ENCODE measurements at places on chromosomes 2 and 18.

GRCh38 chr2:222521099-222521498, 96.8 kb downstream of the SGPP2 start:
- DNase-seq: no peak
- H3K36me3 ChIP-seq: no peaks in the 10 kb centered on the region
- H3K27ac ChIP-seq: no peak overlapping the region
- H3K4me3 ChIP-seq: no peak overlapping the region
- H3K4me1 ChIP-seq: no peaks in the 10 kb centered on the region
- no peaks in the 10 kb centered on the region for H3K27me3 ChIP-seq

DNA sequence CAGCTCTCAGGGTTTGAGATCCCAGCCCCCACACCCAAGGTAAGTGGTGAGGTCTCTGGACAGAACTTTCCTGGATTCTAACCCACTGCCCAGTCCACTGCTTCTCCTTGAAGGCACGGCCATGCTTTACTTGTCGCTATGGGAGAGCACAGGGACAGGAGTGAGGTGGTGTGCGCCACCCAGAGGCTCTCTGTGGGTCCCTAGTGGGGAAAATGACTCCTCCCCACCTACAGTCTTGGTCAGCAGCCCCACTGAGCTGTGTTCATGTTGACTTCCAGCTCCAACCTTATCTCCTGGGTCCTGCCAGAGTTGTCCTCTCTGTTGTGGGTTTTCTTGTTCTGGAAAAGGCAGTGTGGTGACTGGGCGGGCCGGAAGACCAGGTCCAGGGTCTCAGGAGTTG, 11.1 kb downstream of the TET3 start:
- H3K36me3 ChIP-seq: peaks cover 3% of the 10 kb centered on the region
- H3K27me3 ChIP-seq: no peaks in the 10 kb centered on the region
- no peak for DNase-seq
- no peak overlapping the region for H3K4me3 ChIP-seq
- H3K27ac ChIP-seq: no peak overlapping the region

- DNase-seq: peak; percentile 57
- H3K4me3 ChIP-seq: peak overlapping the region; percentile 72
- H3K27ac ChIP-seq: no peak overlapping the region
- H3K36me3 ChIP-seq: no peaks in the 10 kb centered on the region
Observed at GRCh38 chr18:23618862-23619387, 32.6 kb upstream of the NPC1 start.

DNA sequence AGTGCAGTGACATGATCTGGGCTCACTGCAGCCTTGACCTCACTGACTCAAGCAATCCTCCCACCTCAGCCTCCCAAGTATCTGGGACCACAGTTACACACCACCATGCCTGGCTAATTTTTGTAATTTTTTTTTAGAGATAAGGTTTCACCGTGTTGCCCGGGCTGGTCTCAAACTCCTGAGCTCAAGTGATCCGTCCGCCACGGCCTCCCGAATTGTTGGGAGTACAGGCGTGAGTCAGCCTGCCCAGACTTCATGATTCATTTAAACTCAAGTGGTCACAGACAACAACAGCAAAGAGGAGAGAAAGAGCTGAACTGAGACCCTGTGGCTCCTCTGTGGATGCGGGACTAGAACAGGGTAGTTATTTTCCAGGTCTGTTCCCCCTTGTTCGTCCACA, 83.0 kb downstream of the TSHZ1 start:
- H3K4me3 ChIP-seq: no peak overlapping the region
- no peaks in the 10 kb centered on the region for H3K27me3 ChIP-seq
- no peaks in the 10 kb centered on the region for H3K36me3 ChIP-seq
- no peak for DNase-seq
- no peaks in the 10 kb centered on the region for H3K4me1 ChIP-seq

DNA sequence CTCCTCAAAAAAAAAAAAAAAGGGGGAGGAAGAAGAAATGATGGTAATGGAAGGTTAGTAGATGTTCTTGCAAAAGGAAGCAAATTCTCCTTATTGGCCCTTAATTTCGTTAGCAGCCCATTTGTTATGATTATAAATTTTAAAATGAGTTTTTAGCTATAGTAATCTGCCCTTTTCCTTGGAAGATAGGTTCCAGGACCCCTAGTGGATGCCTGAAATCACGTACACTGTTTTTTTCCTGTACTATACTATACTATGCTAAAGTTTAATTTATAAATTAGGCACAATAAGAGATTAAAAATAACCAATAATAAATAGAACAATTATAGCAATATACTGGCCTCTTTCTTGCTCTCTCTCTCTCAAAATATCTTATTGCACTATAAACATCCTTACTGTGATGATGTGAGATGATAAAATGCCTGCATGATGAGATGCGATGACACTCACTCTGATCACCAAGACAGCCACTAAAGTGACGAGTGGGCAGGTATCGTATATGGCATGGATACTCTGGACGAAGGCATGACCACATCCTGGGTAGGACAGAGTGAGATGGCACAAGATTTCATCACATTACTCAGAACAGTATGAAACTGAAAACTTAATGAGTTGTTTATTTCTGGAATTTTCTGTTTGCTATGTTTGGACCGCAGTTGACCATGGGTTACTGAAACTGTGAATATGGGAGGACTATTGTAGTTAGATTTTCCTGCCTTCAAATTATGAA, 87.2 kb downstream of the KCTD18 start:
- H3K27ac ChIP-seq: no peak overlapping the region
- no peaks in the 10 kb centered on the region for H3K27me3 ChIP-seq
- no peak overlapping the region for H3K4me3 ChIP-seq
- DNase-seq: no peak
- peaks cover 5% of the 10 kb centered on the region for H3K4me1 ChIP-seq

- H3K4me1 ChIP-seq: no peaks in the 10 kb centered on the region
- H3K27ac ChIP-seq: no peak within 1 kb of the TSS
- H3K4me3 ChIP-seq: no peak within 1 kb of the TSS
- H3K27me3 ChIP-seq: peaks cover 96% of the 10 kb centered on the region
- DNase-seq: peak; percentile 52
Observed at GRCh38 chr2:119158563-119159347, at the start of gene C1QL2. TSS of gene C1QL2 (minus strand) at chr2:119158751. CDS start at chr2:119158269, 482 bp downstream.

GRCh38 chr18:3652380-3653262, 202.6 kb downstream of the TGIF1 start:
- peak; percentile 80 for DNase-seq
- H3K4me3 ChIP-seq: no peak overlapping the region
- no peaks in the 10 kb centered on the region for H3K36me3 ChIP-seq

- H3K4me1 ChIP-seq: no peaks in the 10 kb centered on the region
- H3K36me3 ChIP-seq: no peaks in the 10 kb centered on the region
- no peak for DNase-seq
- H3K27me3 ChIP-seq: no peaks in the 10 kb centered on the region
- H3K4me3 ChIP-seq: no peak overlapping the region
Observed at GRCh38 chr18:61651880-61652268, 240.9 kb downstream of the RNF152 start.

DNA sequence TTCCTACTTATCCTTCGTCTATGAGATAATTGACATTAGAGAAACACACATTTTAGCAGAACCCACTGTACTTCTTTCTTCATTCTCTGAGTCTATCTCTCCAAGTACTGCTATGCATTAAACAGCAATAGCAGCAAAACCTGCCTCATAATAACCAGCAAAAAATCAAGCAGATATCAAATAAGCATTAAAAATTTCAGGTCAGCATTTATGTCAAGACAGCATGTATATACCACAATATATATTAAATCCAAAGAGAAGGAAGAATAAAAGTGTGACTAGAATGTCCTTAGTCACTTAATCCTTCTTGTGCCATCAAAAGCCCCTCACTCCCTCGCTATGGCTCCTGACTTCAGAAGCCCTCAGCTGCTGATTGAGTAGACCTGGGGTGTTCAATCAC, 131.3 kb downstream of the MGAT5 start:
- H3K36me3 ChIP-seq: no peaks in the 10 kb centered on the region
- no peaks in the 10 kb centered on the region for H3K4me1 ChIP-seq
- H3K27ac ChIP-seq: no peak overlapping the region

DNA sequence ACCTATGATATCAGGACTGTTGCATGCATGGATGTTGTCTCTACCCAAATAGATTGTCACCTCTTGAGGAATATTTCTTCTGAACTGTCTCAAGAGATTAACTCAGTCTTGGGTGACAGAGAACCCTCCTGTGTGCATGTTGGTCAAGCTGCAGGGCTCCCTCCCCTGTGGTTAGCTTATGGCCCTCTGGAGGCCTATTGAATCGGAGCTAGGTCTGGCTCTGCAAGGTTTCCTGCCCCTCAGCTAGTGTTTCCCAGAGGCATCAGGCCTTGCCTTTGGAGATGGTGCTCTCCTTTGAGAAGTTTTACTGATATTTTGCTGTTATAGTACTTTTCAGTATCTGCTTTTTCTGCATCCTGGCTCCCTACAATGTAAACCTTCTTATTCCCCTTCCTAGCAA, 769.2 kb upstream of the FAM98A start:
- H3K27ac ChIP-seq: no peak overlapping the region

DNA sequence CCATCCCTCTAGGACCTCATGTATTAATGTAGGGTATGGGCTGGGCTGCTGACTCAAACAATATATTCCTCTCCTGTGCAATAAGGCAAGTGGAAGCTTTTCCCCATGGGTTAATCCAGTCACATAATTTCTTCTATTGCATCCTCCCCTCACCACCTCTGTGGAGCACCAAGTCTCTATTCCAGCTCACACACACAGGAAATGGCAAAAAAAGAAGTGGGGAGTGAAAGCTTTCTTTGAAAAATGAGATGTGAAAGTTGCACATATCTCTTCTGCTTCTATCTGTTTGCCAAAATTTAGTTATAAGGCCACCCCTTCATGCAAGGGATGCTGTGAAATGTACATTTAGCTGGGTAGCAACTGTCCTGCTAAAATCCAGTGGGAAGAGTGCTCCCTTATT, 121.3 kb downstream of the CDC42EP3 start:
- no peaks in the 10 kb centered on the region for H3K36me3 ChIP-seq
- no peak overlapping the region for H3K4me3 ChIP-seq
- H3K27ac ChIP-seq: no peak overlapping the region
- no peaks in the 10 kb centered on the region for H3K27me3 ChIP-seq
- no peak for DNase-seq

DNA sequence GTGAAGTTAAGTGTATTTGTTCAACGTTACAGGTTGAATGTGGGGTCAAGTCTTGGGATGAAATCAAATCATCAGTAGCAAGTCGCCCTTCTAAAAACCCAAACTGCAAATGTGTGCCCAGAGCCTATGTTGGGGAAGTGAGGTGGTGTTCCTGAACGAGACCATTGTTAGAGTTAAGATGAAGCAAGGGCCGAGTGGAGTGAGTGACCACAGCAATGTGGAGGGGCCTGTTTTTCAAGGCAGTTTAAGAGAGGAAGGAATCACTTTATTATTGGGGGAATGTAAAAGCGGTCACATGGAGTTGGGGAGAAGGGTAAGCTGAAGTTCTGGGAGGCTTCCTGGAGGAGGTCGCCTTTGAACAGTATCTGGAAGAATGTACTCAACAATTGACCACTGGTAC, 68.5 kb downstream of the MYCN start:
- H3K27ac ChIP-seq: no peak overlapping the region
- peaks cover 2% of the 10 kb centered on the region for H3K27me3 ChIP-seq
- DNase-seq: no peak
- no peak overlapping the region for H3K4me3 ChIP-seq
- H3K36me3 ChIP-seq: no peaks in the 10 kb centered on the region

- H3K36me3 ChIP-seq: peaks cover 77% of the 10 kb centered on the region
- H3K27me3 ChIP-seq: no peaks in the 10 kb centered on the region
- H3K4me1 ChIP-seq: peaks cover 34% of the 10 kb centered on the region
- no peak for DNase-seq
- H3K4me3 ChIP-seq: no peak overlapping the region
- H3K27ac ChIP-seq: no peak overlapping the region
Observed at GRCh38 chr18:23538001-23538400, 34.7 kb downstream of the RMC1 start.

DNA sequence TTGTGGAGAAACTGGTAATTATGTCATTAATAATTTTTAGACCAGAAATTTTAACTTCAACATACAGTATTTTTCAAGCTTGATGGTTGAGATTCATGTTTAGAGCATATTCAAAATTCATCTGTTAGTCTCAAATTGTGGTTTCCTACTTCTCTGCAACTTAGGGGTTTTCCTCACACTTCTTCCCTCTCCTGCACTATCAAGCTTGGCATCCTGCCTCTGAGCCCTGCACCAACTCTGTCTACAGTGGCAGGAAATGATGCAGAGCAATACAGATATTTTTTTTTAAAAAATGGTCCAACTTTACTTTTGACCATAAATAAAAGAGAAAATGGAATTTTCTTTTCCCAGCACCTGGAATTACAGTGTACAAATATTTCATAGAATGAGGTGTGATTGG, 247.3 kb downstream of the NUP35 start:
- no peaks in the 10 kb centered on the region for H3K27me3 ChIP-seq
- peak; percentile 29 for DNase-seq
- H3K36me3 ChIP-seq: no peaks in the 10 kb centered on the region

DNA sequence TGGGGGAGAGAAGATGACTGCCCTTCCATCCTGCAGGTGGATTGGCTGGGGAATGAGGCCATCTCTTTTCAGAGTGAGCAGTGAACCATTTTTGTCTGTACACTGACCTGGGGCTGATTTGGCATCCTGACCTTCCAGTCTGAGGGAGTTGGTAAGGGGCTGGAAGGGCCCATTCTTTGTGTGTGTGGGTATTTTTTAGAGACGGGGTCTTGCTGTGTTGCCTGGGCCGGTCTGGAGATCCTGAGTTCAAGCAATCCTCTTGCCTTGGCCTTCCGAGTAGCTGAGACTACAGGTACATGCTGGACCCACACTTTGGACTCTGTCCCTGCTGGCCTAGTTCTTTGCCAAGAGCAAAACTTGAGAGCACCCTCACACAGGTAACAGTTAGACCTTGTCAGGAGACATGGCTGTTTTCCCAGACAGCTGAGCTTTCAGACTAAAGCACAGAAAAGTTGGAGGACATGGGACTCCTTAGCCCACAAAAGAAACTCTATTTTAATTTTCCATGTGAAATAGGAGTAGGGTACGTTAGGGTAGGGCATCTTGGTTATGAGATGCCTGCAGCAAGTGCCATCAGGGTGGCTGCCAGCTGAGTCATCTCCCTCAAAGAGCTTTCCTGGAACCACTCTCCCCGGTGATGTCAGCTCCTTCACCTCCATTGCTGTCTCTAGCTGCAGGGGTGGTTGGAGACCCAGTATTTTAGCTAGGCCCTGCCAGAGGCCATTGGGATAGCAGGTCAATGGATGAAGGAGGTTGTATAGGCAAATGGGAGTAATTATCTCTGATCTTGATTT, 60.7 kb downstream of the DGKD start:
- H3K27ac ChIP-seq: no peak overlapping the region
- peaks cover 8% of the 10 kb centered on the region for H3K36me3 ChIP-seq
- no peak overlapping the region for H3K4me3 ChIP-seq
- no peak for DNase-seq
- peaks cover 37% of the 10 kb centered on the region for H3K4me1 ChIP-seq
- H3K27me3 ChIP-seq: no peaks in the 10 kb centered on the region

DNA sequence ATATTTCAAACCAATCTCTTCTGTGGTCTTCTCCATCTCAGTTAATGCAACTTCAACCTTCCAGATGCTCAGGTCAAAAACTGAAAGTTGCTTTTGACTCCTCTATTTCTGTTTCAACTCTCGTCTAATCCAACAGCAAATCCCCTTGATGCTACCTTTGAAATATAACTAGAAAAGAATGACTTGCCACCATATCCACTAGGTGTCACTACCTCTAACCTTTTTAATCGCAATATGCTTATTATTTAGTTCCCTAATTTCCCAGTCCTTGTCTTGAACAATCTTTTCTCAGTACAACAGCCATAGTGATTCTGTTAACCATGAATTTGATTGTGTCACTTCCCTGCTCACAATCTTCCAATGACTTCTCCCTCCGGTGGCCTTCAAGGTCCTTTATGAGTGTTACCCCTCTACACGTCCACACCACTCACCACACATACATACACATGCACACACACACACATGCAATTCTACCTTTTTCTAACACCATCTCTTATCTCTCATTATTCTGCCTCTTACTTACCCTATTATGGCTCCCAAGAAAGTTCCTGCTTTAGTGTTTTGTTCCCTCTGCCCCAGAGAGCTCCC, 245.5 kb upstream of the KCNJ3 start:
- no peaks in the 10 kb centered on the region for H3K27me3 ChIP-seq
- H3K27ac ChIP-seq: no peak overlapping the region
- no peaks in the 10 kb centered on the region for H3K36me3 ChIP-seq

Data from common myeloid progenitor, CD34-positive (primary cell).